ENCODE measurements at places on chromosomes 2 and 18. TPM values are rescaled to one million over a fixed set of nuclear protein-coding genes. Genes with fewer than 3 reads are reported as not detected.

Gene LRP2
- total RNA-seq = 2.3 TPM

DNA sequence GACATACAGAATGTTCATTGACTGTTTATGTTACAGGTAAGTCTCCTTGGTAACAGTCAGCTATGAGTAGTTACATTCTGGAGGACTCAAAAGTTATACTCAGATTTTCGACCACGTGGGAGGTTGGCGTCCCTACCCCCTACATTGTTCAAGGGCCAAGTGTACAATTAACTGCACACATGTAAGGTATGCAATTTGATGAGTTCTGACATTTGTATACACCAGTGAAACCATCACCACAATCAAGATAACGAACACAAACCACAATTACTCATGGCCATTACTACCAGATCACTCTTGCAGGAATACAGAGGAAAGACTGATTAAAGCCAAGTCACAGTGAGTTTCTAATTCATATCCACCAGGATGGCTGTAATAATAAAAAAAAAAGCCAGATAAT is 39.6 kb upstream of the LDLRAD4 start:
- no peak overlapping the region for H3K4me3 ChIP-seq
- no peaks in the 10 kb centered on the region for H3K27me3 ChIP-seq
- no peak overlapping the region for H3K27ac ChIP-seq
- H3K36me3 ChIP-seq = no peaks in the 10 kb centered on the region
- peaks cover 7% of the 10 kb centered on the region for H3K4me1 ChIP-seq

GRCh38 chr18:24538414-24539264 is 78.2 kb downstream of the HRH4 start:
- no peaks in the 10 kb centered on the region for H3K27me3 ChIP-seq
- H3K4me3 ChIP-seq = no peak overlapping the region
- H3K27ac ChIP-seq = no peak overlapping the region
- no peaks in the 10 kb centered on the region for H3K4me1 ChIP-seq

GRCh38 chr18:23618862-23619387 is 32.6 kb upstream of the NPC1 start:
- peaks cover 19% of the 10 kb centered on the region for H3K27me3 ChIP-seq
- no peak for DNase-seq
- no peak overlapping the region for H3K27ac ChIP-seq

Gene SCYGR4
- total RNA-seq = not detected

Gene IL1RL1
- total RNA-seq = 0.17 TPM

DNA sequence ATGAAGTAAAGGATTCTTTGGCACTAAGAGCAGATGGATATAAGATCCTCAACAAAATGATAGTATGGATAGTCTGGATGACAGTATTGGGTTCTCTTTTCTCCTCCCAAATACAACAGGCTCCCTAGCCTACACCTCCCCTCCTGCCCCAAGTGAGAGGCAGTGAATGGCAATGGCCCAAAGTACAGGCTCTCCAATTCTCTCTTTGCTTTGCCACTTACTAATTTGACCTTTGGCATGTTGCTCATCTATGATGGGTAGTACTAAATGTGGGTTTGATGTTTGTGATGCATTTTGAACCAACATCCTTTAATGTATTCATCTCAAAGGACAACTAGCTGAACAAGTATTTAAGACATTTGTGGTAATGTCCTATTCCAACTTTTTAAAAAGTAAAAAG is 65.9 kb downstream of the EIF5B start:
- peaks cover 31% of the 10 kb centered on the region for H3K36me3 ChIP-seq
- H3K27ac ChIP-seq = no peak overlapping the region
- DNase-seq = no peak
- no peak overlapping the region for H3K4me3 ChIP-seq
- H3K27me3 ChIP-seq = no peaks in the 10 kb centered on the region

GRCh38 chr18:39414009-39414700 is 1848.6 kb upstream of the CELF4 start:
- no peaks in the 10 kb centered on the region for H3K36me3 ChIP-seq
- no peak for DNase-seq
- no peaks in the 10 kb centered on the region for H3K27me3 ChIP-seq
- no peak overlapping the region for H3K27ac ChIP-seq
- no peaks in the 10 kb centered on the region for H3K4me1 ChIP-seq
